ENCODE measurements at places on chromosomes 3 and 15.
A peak's percentile ranks its signal among the peaks of the same experiment; 100 is the strongest.

- DNase-seq: peak; percentile 64
- no peaks in the 10 kb centered on the region for H3K4me1 ChIP-seq
- no peak overlapping the region for H3K4me3 ChIP-seq
- H3K27ac ChIP-seq: no peak overlapping the region
These were observed 353.4 kb upstream of the MANF start for GRCh38 chr3:51031666-51032065.

DNA sequence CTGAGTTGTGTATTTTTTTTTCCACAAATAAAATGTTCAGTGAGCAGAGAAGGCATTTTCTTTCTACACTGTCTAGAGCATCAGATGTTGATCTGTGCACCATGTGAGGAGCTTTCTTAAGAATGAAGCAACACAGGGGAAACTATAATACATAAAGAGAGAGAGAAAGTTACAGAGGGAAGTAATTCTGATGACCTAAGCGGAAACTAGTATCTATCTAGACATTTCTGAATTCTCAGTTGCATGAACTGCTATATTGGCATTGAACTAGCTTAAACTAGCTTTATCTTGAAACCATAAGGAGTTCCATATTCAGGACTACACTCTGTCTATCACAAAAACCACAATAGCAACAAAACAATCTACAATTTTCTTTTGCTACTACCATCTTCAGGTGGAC, 822.4 kb downstream of the VGLL3 start:
- H3K27ac ChIP-seq: no peak overlapping the region
- DNase-seq: no peak
- H3K27me3 ChIP-seq: no peaks in the 10 kb centered on the region
- H3K4me3 ChIP-seq: no peak overlapping the region
- no peaks in the 10 kb centered on the region for H3K36me3 ChIP-seq
- no peaks in the 10 kb centered on the region for H3K4me1 ChIP-seq

DNA sequence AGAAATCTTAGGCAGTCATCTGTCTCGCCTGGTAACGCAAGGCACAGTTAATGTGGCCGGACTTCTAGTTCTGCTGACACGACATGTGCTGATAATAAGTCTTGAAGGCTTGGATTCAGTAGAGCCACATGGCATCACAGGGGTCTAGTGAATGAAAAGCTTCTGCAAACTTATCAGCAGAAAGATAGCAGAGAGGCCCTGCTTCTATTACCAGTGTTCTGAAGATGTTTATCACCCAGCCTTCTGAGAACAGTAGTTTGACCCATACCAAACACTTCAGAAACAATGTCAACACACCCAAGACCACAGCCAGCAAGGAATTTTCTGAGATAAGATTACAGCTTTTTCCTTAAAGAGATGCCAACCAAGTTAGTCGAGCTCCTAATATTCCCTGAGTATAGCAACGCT, 102.7 kb upstream of the UMPS start:
- no peak overlapping the region for H3K27ac ChIP-seq
- H3K36me3 ChIP-seq: peaks cover 2% of the 10 kb centered on the region
- H3K4me1 ChIP-seq: peaks cover 18% of the 10 kb centered on the region
- no peak overlapping the region for H3K4me3 ChIP-seq
- DNase-seq: peak; percentile 77

- H3K27me3 ChIP-seq: no peaks in the 10 kb centered on the region
- no peak overlapping the region for H3K27ac ChIP-seq
- H3K4me3 ChIP-seq: no peak overlapping the region
- DNase-seq: no peak
These were observed 184.5 kb downstream of the OPA1 start for GRCh38 chr3:193777524-193777923.

DNA sequence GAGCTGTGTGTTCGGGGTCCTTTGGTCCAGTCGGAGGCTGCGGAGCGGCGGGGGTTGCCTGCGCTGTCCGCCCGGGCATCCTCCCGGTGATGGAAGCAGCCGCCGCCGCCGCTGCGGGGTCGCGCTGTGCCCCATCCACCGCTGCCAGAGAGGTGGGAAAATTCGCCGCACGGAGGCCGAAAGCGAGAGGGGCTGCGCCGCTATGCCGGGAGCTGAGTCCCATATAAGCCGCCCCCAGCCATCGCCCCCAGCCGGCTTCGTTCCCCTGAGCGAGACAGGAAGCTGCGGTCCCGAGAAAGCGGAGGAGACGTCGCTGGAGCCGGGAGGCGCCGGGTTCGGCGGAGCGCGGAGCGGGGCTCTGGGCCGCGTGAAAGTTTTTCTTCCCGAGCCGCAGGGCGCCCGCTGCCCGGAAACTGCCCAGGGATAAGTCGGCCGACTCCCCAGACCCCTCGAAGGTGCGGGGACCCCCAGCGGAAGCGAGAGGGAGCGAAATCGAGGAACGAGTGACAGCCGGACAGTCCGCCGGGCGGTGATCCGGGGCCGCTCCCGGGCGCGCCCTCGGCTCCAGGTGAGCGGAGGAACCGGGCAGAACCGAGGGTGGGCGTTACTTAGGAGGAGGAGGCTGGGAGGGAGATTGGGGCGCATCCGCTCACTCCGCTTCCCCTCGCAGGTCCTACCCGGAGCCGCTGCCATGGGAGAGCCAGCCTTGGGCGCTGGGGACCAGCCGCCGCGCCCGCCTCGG, 574 bp downstream of the CHST2 start:
- H3K27me3 ChIP-seq: peaks cover 27% of the 10 kb centered on the region
- peaks cover 13% of the 10 kb centered on the region for H3K4me1 ChIP-seq
- H3K4me3 ChIP-seq: peak overlapping the region; percentile 74
- no peak overlapping the region for H3K27ac ChIP-seq
- DNase-seq: no peak
